ENCODE measurements at places on chromosomes 6 and 20.
A peak's percentile ranks its signal among the peaks of the same experiment; 100 is the strongest.

DNA sequence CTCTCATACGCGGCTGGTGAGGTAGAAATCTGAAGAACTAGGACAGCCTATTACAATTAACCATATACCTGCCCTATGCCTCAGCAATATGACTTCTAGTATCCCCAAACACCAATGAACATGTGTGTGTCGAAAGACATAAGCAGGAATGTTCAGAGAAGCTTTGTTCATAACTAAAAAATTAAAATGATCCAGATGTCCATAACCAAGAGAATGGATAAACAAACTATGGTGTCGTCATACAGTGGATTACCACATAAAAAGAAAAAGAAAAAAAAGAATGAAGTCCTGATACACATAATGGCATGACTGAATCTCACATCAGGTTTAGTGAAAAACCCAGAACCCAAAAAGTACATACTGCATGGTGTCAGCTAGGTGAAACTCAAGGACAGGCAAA lies 73.9 kb downstream of the MDN1 start:
- DNase-seq = no peak
- H3K27me3 ChIP-seq = no peaks in the 10 kb centered on the region
- no peaks in the 10 kb centered on the region for H3K4me1 ChIP-seq
- no peak overlapping the region for H3K4me3 ChIP-seq

GRCh38 chr20:4795394-4795793 lies 73.7 kb downstream of the PRND start:
- DNase-seq = no peak
- no peak overlapping the region for H3K4me3 ChIP-seq
- H3K36me3 ChIP-seq = peaks cover 95% of the 10 kb centered on the region
- peaks cover 7% of the 10 kb centered on the region for H3K4me1 ChIP-seq
- H3K27ac ChIP-seq = peak overlapping the region; percentile 61
- no peaks in the 10 kb centered on the region for H3K27me3 ChIP-seq

- H3K36me3 ChIP-seq = peaks cover 44% of the 10 kb centered on the region
- H3K4me1 ChIP-seq = peaks cover 12% of the 10 kb centered on the region
- no peaks in the 10 kb centered on the region for H3K27me3 ChIP-seq
Measured at GRCh38 chr20:35271904-35272303, 6.0 kb downstream of the MMP24OS start.

- no peak overlapping the region for H3K27ac ChIP-seq
- H3K27me3 ChIP-seq = peaks cover 5% of the 10 kb centered on the region
- no peak for DNase-seq
- no peaks in the 10 kb centered on the region for H3K36me3 ChIP-seq
Measured at GRCh38 chr20:24818056-24818455, 131.0 kb upstream of the CST7 start.

GRCh38 chr20:9068841-9069663 lies at the start of gene PLCB4:
Gene PLCB4 (plus strand): TSS chr20:9069087. CDS start chr20:9307815, 238,728 bp downstream.
- peaks cover 3% of the 10 kb centered on the region for H3K4me1 ChIP-seq
- H3K27ac ChIP-seq = no peak within 1 kb of the TSS
- H3K27me3 ChIP-seq = peaks cover 28% of the 10 kb centered on the region
- no peaks in the 10 kb centered on the region for H3K36me3 ChIP-seq
- H3K4me3 ChIP-seq = peak within 1 kb of the TSS; percentile 42

DNA sequence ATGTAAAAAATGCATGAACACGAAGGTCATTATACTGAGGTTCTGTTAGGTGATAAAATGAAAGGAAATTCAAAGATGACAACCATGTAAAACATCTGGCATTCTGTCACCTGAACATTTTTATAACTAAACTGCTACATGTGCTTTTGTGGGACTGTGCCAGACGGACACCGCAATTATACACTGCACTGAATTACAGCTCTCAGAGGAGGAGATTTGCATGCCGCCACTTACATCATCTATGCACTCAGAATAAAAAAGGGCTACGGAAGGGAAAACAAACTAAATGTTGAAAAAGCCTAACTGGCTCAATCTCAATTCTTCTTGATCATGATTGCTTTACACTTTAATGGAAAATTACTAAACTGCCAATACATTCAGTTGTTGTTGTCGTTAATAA lies 614.0 kb upstream of the EYS start:
- H3K4me3 ChIP-seq = no peak overlapping the region
- no peak for DNase-seq
- H3K36me3 ChIP-seq = no peaks in the 10 kb centered on the region
- no peaks in the 10 kb centered on the region for H3K4me1 ChIP-seq
- H3K27ac ChIP-seq = no peak overlapping the region

GRCh38 chr6:40672087-40672486 lies 84.9 kb upstream of the LRFN2 start:
- no peaks in the 10 kb centered on the region for H3K4me1 ChIP-seq
- no peaks in the 10 kb centered on the region for H3K27me3 ChIP-seq
- no peak for DNase-seq
- no peak overlapping the region for H3K4me3 ChIP-seq
- H3K36me3 ChIP-seq = no peaks in the 10 kb centered on the region

DNA sequence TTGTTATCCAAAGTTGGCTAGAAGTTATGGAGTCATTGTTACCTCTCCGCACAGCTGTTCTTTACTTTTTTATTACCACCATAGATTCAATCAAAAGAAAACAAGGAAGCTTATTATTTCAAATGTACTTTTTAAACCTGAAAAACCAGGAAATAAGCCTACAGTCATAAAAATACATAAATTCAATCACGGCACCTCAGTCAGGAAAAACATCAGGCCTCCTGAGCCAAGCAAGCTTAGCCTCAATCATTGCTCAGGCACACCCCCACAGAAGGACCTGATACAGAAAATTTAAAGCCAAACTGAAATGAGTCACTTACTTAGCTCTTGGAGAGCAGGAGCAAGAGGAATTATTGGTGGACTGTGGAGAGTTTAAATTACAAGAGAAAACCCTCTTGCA lies 44.3 kb downstream of the MARCKS start:
- H3K27me3 ChIP-seq = no peaks in the 10 kb centered on the region
- DNase-seq = no peak
- no peak overlapping the region for H3K27ac ChIP-seq
- H3K4me3 ChIP-seq = no peak overlapping the region
- no peaks in the 10 kb centered on the region for H3K36me3 ChIP-seq

- no peak overlapping the region for H3K4me3 ChIP-seq
- no peak for DNase-seq
- H3K4me1 ChIP-seq = peaks cover 14% of the 10 kb centered on the region
Measured at GRCh38 chr6:7183707-7184106, 75.9 kb downstream of the RREB1 start.

GRCh38 chr6:44697327-44697726 lies 309.8 kb downstream of the CDC5L start:
- H3K4me1 ChIP-seq = no peaks in the 10 kb centered on the region
- no peaks in the 10 kb centered on the region for H3K36me3 ChIP-seq
- no peak for DNase-seq
- H3K27ac ChIP-seq = no peak overlapping the region
- H3K27me3 ChIP-seq = peaks cover 3% of the 10 kb centered on the region

GRCh38 chr6:113690281-113691259 lies 166.6 kb upstream of the MARCKS start:
- peak overlapping the region; percentile 19 for H3K4me3 ChIP-seq
- H3K27ac ChIP-seq = peak overlapping the region; percentile 46
- no peaks in the 10 kb centered on the region for H3K36me3 ChIP-seq
- H3K27me3 ChIP-seq = no peaks in the 10 kb centered on the region

- no peak overlapping the region for H3K27ac ChIP-seq
- peaks cover 65% of the 10 kb centered on the region for H3K27me3 ChIP-seq
- no peak overlapping the region for H3K4me3 ChIP-seq
- no peak for DNase-seq
- no peaks in the 10 kb centered on the region for H3K36me3 ChIP-seq
- peaks cover 8% of the 10 kb centered on the region for H3K4me1 ChIP-seq
Measured at GRCh38 chr6:33808641-33809180, 4.9 kb upstream of the MLN start.

- DNase-seq = no peak
- H3K4me1 ChIP-seq = peaks cover 12% of the 10 kb centered on the region
- peaks cover 1% of the 10 kb centered on the region for H3K36me3 ChIP-seq
- no peak overlapping the region for H3K27ac ChIP-seq
- H3K27me3 ChIP-seq = peaks cover 80% of the 10 kb centered on the region
Measured at GRCh38 chr6:27545271-27546046, 72.6 kb upstream of the ZNF184 start.

DNA sequence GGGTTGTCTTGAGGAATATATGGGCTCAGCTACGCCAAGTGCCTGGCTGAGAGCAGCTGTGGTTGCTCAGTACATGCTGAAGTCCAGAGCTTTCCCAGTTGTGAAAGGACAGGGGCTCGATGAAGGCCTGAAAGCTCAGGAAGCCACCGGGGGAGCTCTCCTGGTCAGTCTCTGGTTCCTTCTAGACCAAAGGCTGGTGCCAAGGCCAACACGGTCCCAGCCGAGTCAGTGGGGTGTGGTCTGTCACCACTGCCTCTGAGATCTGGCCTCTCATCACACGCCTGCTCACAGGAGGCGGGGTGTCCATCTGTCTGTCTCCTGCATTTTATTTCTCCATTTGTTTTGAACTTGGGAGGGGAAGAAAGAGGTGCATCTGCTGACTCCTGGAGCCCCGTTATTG lies 4.9 kb upstream of the FAM83C start:
- peaks cover 5% of the 10 kb centered on the region for H3K36me3 ChIP-seq
- no peak overlapping the region for H3K27ac ChIP-seq
- no peak overlapping the region for H3K4me3 ChIP-seq
- peaks cover 10% of the 10 kb centered on the region for H3K27me3 ChIP-seq
- no peak for DNase-seq

DNA sequence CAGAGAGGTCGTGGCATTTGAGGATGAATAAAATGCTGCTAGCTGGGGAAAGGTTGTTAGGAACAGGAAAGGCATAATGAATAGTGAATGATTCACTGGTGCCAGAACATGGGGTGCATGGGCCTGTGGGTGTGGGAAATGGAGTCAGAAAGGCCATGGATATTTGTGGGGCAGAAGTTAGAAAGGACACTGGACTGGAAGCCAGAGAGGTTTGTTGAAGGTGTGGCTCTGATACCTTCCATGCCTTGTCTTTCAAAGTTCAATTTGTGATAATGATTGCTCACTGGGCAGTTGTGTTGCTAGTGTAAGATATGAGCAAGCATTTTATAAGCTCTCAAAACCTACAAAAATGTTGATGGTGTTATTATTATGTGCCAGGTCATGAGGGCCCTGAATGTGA lies 32.7 kb downstream of the LRRC1 start:
- no peak overlapping the region for H3K27ac ChIP-seq
- no peaks in the 10 kb centered on the region for H3K27me3 ChIP-seq
- H3K36me3 ChIP-seq = no peaks in the 10 kb centered on the region
- DNase-seq = no peak
- no peak overlapping the region for H3K4me3 ChIP-seq
- peaks cover 34% of the 10 kb centered on the region for H3K4me1 ChIP-seq

DNA sequence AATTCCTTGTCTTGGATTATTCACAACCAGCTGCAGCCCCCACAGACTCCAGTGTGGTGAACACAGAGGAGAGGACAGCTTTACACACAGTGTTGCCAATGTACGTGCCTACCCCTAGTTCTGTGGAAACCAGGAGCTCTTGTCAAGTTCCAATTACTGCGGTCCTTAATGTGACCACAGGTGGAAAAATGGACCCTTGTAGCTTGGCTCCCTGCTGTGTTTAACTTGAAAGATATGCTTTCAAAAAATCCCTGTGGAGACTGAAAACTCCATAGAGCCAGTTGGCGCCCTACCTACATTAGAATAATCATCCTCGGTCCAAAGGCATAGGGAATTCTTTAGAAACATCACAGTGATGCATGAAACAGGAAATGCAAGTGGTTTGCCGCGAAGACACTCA lies 118.3 kb upstream of the SLC22A23 start:
- DNase-seq = no peak
- no peak overlapping the region for H3K4me3 ChIP-seq
- H3K36me3 ChIP-seq = no peaks in the 10 kb centered on the region
- H3K27me3 ChIP-seq = peaks cover 14% of the 10 kb centered on the region
- no peak overlapping the region for H3K27ac ChIP-seq

- no peaks in the 10 kb centered on the region for H3K4me1 ChIP-seq
- H3K27ac ChIP-seq = no peak overlapping the region
- H3K4me3 ChIP-seq = no peak overlapping the region
- DNase-seq = no peak
- no peaks in the 10 kb centered on the region for H3K27me3 ChIP-seq
- H3K36me3 ChIP-seq = no peaks in the 10 kb centered on the region
Measured at GRCh38 chr20:6559791-6560190, 207.7 kb upstream of the BMP2 start.

GRCh38 chr6:157614026-157614568 lies 208.9 kb upstream of the SNX9 start:
- peak overlapping the region; percentile 41 for H3K4me3 ChIP-seq
- no peaks in the 10 kb centered on the region for H3K27me3 ChIP-seq
- peaks cover 67% of the 10 kb centered on the region for H3K4me1 ChIP-seq
- H3K36me3 ChIP-seq = no peaks in the 10 kb centered on the region
- no peak for DNase-seq
- H3K27ac ChIP-seq = peak overlapping the region; percentile 85

- no peaks in the 10 kb centered on the region for H3K36me3 ChIP-seq
- no peak overlapping the region for H3K4me3 ChIP-seq
- no peak overlapping the region for H3K27ac ChIP-seq
- DNase-seq = no peak
- no peaks in the 10 kb centered on the region for H3K27me3 ChIP-seq
- no peaks in the 10 kb centered on the region for H3K4me1 ChIP-seq
Measured at GRCh38 chr6:15754035-15754705, 91.3 kb upstream of the DTNBP1 start.

GRCh38 chr20:23331450-23332350 lies 18.9 kb upstream of the NXT1 start:
- no peak for DNase-seq
- peaks cover 21% of the 10 kb centered on the region for H3K4me1 ChIP-seq
- H3K36me3 ChIP-seq = no peaks in the 10 kb centered on the region
- no peaks in the 10 kb centered on the region for H3K27me3 ChIP-seq

DNA sequence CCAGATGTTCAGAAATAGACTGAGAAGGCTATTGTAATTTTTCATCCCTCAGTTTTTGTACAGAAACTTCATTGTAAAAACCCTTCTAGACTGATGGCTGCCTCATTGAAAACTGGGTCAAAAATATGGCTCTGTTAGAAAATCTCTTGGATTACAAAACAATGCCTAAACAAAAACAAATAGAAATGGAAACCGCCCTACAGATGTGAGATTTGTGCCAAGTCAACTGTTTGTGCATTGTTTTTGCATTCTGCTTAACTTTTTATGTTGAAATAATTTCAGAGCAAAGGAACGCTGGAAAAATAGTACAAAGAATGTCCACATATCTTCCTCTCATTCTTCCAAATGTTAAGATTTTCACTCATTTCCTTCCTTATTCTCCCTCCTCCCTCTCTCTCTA lies 425.1 kb downstream of the FOXA2 start:
- no peak overlapping the region for H3K27ac ChIP-seq
- no peaks in the 10 kb centered on the region for H3K4me1 ChIP-seq
- DNase-seq = no peak
- H3K36me3 ChIP-seq = no peaks in the 10 kb centered on the region
